ENCODE measurements at places on chromosomes 1 and 21. TPM values are rescaled to one million over a fixed set of nuclear protein-coding genes. Genes with fewer than 3 reads are reported as not detected.

Gene SPRR2B
- total RNA-seq, result not detected

Gene OPRD1
- not detected for total RNA-seq

Gene LCE2C
- total RNA-seq, result not detected

Gene LENEP
- 0.85 TPM for total RNA-seq

Gene CFHR2
- total RNA-seq, result not detected

Gene SLC9C2
- not detected for total RNA-seq

Gene ARTN
- 0.52 TPM for total RNA-seq

Gene HSD11B1
- total RNA-seq, result 1.5 TPM

Gene TEX38
- total RNA-seq, result not detected

Gene TNFRSF14
- 182 TPM for total RNA-seq

Gene TFF2
- total RNA-seq, result not detected

Gene BATF3
- total RNA-seq, result 14.0 TPM

Gene DAB1
- total RNA-seq, result 2.1 TPM

Gene PTGFR
- total RNA-seq, result not detected

Gene KRTAP13-2
- not detected for total RNA-seq

Gene TMOD4
- total RNA-seq, result 2.0 TPM

Gene UQCRHL
- total RNA-seq, result 1.8 TPM

Gene LPAR3
- total RNA-seq, result 1.5 TPM

Gene FALEC
- total RNA-seq, result 0.64 TPM

Gene GNAT2
- total RNA-seq, result not detected

Gene IFI44
- total RNA-seq, result 187 TPM

Gene HHAT
- total RNA-seq, result 1.5 TPM

Gene LHX8
- not detected for total RNA-seq

Gene ST3GAL3
- 24.3 TPM for total RNA-seq

Gene MTARC1
- total RNA-seq, result not detected

Gene SPATA17
- not detected for total RNA-seq

Data from activated CD4-positive, alpha-beta T cell treated with anti-CD3 and anti-CD28 coated beads, Interleukin-2, amount 10 ng/mL, durations not matched to agents 7 days and 5 days (primary cell).